ENCODE measurements at places on chromosomes 3 and 15.

- DNase-seq: no peak
Observed at GRCh38 chr3:172913911-172914655, 163.6 kb downstream of the ECT2 start.

- no peak for DNase-seq
Observed at GRCh38 chr15:80934761-80935221, 54.8 kb downstream of the MESD start.

- DNase-seq: peak; percentile 0
Observed at GRCh38 chr3:131174752-131175151, 148.1 kb downstream of the NEK11 start.

DNA sequence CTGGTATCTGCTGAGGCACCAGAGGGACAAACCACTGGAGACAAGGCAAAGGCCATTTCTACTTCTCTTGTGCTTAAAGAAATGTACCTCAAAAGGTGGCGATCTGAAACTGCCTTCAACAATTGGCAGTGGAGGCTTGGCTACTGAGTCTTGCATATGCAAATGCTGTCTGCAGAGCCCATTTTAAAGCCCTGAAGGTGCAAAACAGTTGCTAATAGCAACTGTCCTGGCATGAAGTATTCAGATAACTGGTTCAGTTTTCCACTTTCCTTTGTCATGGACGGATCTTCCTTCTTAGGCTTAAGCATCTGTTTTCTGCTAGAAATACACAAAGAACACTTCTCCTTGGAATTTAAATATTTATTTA, 71.4 kb upstream of the PSMD6 start:
- no peak for DNase-seq

DNA sequence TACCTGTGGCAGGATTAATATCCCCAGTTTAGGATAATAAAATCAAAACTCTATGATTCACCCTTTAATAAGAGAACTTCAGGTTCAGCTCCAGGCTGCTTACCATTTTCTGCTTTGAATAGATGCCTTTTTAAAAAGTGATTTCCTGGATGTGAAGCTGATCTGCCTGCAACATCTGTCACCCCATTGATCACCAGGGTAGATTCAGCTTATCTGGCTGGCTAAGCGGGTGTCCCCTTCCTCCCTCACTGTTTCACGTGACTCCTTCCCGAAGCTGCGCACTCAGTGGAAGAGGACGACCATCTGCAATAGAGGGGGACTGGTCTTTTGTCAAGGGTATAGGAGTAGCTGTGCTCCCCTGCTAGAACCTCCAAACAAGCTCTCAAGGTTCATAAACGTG, 128.1 kb downstream of the IL1RAP start:
- DNase-seq: no peak

GRCh38 chr3:142009029-142009428, 132.6 kb downstream of the ATP1B3 start:
- DNase-seq: no peak

GRCh38 chr3:40895109-40895508, 304.2 kb upstream of the CTNNB1 start:
- DNase-seq: no peak

Data from stimulated activated CD4-positive, alpha-beta T cell treated with anti-CD3 and anti-CD28 coated beads, TNF-alpha, amount 100 ng/mL, for 24 hours (primary cell).